ENCODE measurements at places on chromosomes 5 and 9.
A peak's percentile ranks its signal among the peaks of the same experiment; 100 is the strongest.

DNA sequence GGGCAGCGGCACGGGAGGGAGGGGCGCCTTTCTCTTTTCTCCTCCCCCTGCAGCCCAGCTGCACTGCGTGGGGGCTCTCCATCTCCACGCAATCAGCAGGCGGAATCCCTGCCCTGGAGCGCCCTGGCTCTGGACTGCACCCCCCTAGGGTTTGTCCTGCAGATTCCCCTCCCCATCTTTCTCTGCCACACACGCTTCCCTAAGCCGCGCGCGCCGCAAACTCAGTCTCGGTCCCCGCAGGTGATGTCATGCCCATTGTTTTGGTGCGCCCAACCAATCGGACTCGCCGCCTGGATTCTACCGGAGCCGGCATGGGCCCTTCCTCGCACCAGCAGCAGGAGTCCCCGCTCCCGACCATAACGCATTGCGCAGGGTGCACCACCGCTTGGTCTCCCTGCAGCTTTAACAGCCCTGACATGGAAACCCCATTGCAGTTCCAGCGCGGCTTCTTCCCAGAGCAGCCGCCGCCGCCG, at the start of gene KCNN2:
Gene KCNN2 (plus strand): TSS at position 347 of the 473 bp plus-strand sequence. CDS start 70 bp downstream, at position 417.
- no peak for DNase-seq

GRCh38 chr5:115343855-115344254, 47.4 kb upstream of the CCDC112 start:
- DNase-seq = no peak

GRCh38 chr5:149497357-149497756, 53.9 kb downstream of the CSNK1A1 start:
- no peak for DNase-seq

- DNase-seq = peak; percentile 35
These were observed 44.8 kb downstream of the PRRC1 start for GRCh38 chr5:127562252-127562651.

- DNase-seq = no peak
These were observed 90.1 kb downstream of the CDC42SE2 start for GRCh38 chr5:131353991-131354390.

- DNase-seq = no peak
These were observed 121.4 kb upstream of the MVB12B start for GRCh38 chr9:126205265-126205664.

DNA sequence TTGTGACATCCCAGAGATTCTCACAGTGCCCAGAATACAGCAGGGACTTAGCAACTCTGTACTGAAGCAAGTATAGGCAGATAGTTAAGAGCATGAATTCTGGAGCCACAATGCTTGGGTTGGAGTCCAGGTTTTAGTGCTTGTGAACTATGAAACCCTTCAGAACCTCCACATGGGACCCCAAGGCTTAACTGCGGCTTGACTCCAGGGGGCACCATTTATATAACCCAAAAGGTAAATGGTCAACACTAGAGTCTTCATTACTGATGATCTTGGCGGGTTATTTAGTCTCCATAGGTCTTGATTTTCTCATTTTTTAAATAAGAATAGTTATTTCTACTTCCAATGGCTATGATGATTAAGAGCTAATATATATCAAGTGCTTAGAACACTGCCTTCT, 390.3 kb downstream of the TAF11L14 start:
- DNase-seq = no peak

GRCh38 chr5:76332102-76332501, 71.0 kb upstream of the IQGAP2 start:
- no peak for DNase-seq

GRCh38 chr5:141692919-141693725, 11.1 kb upstream of the ARAP3 start:
- DNase-seq = no peak

GRCh38 chr5:40227366-40227765, 452.3 kb upstream of the PTGER4 start:
- DNase-seq = no peak

DNA sequence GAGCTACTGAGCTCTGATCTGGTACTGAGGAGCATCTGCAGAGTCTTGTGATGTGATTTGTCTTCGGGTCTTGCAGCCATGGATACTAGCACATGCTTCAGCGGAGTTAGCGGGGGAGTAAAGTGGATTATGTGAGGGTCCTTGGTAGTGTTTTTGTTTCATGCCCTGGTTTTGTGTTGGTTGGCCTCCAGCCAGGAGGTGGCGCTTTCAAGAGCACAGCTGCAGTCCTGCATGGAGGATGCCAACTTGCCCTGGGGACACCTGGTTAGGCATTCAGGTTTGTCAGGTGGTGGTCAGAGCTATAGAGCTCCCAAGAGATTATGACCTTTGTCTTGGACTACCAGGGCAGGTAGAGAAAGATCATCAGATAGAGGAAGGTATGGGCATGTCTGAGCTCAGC, 185.8 kb upstream of the CDH6 start:
- no peak for DNase-seq

- no peak for DNase-seq
These were observed 85.6 kb downstream of the DAB2IP start for GRCh38 chr9:121736934-121737462.

DNA sequence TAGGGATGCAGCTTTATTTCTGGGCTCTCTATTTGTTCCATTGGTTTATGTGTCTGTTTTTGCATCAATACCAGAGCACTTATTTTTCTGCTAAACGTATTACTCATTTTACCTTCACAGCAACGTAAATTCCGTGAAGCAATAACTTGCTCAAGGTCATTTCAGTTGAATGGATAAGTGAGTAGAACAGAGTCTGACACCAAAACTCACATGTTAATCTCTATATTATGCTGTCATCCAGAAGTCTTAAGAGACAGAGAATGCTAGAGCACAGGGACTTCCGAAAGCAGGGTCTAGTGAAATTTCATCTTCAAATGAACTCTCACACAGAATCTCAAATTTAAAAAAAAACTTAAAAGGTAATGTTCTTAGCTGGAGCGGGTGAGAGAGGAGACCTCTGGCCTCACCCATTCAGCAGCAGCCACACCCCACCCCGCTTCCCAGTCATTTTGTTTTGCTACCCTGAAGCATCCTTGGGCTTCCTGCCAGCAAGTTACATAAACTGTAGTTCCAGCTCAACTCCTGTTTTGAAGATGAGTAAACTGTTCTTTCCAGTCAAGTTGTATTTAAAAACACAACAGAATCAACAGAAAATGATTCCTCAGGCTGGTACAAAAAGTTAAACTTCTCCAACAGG, 69.3 kb downstream of the TRIM36 start:
- DNase-seq = no peak

DNA sequence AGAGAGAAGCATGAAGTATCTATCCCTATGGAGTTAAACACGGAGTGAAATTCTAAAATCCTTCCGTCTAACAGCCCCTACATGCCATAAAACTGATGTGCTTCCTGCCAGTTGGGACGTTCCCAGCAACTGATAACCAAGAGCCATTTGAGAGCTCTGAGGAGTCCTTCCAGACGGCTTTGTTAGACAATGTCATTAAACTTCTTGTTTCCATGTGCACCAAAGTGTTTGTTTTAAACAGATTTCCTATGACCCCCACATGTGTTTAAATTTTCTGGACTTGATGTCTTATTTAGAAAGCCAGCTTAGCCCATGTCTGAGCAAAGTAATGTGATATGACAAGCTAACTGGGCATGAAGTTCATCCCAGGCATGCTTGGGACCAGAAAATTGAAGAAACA, 57.2 kb upstream of the LPAR1 start:
- no peak for DNase-seq

- DNase-seq = no peak
These were observed 2.8 kb upstream of the HBEGF start for GRCh38 chr5:140349244-140349643.

DNA sequence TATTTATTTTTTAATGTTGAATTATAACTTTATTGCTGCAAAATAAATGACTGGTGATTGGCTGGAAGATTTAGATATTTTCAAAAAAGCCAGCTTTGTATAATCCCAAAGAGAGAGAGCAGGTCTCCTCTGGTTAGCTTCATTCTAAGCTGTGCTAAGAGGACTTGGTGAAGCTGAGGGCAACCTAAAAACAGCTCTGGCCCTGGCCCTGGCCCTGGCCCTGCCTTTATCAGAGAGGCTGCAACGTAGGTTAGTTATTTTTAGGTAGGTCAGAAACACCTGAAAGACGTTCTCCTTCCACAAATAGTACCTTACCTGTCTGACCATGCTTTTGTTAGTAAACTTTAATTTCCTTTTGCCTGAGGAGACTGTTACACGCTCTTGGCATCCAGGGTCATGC, 58.7 kb downstream of the KLF9 start:
- no peak for DNase-seq

DNA sequence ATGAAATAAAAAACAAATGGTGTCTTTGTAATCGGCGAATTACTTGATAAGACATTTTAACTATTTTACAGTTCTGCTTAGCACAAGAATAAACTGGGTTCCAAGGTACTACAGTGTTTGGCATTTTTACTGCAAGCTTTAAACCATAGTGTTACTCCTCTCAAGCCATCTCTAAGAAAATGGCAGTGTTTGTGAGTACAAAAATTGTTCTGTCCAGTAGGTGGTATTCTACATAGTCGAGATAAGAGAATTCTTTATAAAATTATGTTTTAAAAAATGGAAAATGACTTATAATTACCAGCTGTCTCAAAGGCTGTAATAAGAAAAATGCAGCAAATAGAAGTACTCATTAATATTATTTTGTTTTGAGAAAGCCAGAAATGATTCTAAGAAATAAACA, 3.2 kb downstream of the SMIM15 start:
- no peak for DNase-seq

DNA sequence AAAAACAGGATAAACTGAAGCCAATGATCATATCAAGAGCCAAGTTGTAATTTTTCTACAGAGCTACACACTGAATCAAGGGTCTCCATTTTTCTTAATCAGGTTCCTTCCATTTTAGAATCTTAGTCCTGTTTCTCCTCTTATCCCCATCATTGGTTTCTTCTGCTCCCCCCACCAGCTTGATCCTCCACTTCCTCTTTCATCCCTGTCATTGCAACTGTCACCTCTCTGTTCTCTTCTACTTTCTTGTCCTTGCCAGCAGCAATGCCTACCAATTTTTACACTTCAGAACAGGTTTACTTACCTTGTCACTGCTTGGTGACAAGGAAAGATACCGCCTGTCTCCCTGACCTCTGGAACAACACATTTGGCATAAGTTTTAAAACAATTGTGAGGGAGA, 97.3 kb downstream of the CFAP90 start:
- no peak for DNase-seq

GRCh38 chr9:126915281-126915816, 767 bp downstream of the RALGPS1 start:
- no peak for DNase-seq

DNA sequence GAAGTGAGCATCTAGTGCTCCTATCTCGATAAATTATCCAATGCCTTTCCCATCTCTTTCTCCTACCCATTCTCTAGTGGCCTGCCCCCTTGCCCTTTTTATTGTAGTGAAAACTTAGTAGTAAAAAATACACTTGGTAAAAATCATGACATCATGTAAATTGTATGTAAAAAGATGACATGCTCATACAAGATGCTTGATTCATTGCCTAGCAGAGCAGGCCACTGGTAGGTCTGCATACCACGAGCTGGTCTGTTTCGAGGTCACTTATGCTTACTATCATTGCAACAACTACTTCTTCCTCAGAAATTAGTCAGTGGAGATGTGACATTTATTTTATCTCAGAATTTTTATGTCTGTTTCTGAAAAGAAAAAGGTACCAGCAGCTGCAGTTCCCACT, 177.3 kb downstream of the C9orf152 start:
- no peak for DNase-seq

DNA sequence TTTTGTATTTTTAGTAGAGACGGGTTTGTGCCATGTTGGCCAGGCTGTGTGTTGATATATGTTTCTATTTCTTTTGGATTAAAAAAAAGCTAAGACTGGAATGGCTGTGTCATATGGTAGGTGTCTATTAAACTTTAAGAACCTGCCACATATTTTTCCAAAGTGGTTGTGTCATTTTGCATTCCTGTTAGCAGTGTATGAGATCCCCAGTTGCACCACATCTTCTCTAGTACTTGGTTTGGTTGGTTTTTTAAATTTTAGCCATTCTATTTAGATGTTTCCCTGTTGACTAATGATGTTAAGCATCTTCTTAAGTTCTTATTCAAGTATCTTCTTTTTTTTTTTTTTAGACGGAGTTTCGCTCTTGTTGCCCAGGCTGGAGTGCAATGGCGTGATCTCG, 36.2 kb upstream of the MEGF9 start:
- no peak for DNase-seq

- no peak for DNase-seq
These were observed 65.4 kb upstream of the ASTN2 start for GRCh38 chr9:117480253-117480652.

- DNase-seq = no peak
These were observed 8.0 kb downstream of the LHX6 start for GRCh38 chr9:122220673-122221182.

DNA sequence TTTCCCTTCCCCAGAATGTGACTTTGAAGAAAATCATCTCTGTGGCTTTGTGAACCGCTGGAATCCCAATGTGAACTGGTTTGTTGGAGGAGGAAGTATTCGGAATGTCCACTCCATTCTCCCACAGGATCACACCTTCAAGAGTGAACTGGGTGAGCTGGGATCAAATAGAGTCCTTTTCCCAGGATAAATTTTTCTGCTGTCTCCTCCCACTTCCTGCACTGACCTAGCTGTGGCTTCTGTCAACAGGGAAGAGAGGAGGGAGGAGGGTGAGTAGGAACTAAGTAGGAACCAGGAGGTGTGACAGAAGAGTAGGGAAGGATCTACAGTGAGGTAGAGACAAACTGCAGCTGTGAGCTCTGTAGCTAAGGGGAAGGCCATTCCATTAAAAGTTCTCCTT, 69.3 kb downstream of the MAMDC2 start:
- no peak for DNase-seq

DNA sequence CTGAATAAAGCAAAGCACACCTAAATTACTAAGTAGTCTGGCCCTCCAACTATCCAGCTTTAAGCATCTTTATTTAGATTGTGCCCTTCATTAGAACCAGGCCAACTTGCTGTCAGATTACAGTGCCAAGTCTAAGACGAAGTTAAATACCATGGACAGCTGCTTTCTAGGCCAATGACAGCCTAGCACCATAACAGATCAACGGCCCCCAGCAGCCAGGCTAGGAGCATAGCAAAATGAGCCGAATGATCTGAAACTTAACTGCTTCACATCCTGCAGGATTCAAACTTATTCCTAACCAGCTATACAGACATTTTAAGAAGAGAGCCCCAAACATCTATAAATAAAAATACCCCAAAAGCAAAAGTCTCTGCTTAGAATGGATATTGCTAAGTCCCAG, 6.8 kb downstream of the SLC24A2 start:
- no peak for DNase-seq

GRCh38 chr5:56456002-56456401, 222.9 kb upstream of the ANKRD55 start:
- DNase-seq = no peak

Data from iPS DF 6.9 (cell line).